Erythroblast (primary cell): ENCODE measurements at places on chromosomes 5 and 9.

DNA sequence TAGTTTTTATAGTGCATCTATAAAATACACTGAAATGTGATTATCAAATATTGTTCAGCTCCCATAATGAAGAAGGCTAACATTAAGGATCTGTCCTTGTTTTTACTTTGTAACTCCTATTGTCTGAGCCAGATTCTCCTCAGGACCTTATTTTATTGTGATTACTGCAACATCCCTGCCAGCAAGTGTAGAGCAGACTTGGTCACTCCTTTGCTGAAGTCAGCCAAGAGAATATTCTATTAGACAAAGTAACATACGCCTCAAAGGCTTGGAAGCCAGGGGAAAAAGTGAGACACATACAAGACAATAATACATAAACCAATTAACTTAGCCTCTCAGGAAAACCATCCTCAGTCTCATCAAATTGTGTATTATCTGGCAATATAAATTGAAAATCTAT is 269.6 kb downstream of the ARL15 start:
- DNase-seq: no peak

GRCh38 chr5:146781157-146781556 is 97.4 kb downstream of the PPP2R2B start:
- DNase-seq: no peak

GRCh38 chr9:103819936-103820335 is 274.2 kb upstream of the SMC2 start:
- no peak for DNase-seq

DNA sequence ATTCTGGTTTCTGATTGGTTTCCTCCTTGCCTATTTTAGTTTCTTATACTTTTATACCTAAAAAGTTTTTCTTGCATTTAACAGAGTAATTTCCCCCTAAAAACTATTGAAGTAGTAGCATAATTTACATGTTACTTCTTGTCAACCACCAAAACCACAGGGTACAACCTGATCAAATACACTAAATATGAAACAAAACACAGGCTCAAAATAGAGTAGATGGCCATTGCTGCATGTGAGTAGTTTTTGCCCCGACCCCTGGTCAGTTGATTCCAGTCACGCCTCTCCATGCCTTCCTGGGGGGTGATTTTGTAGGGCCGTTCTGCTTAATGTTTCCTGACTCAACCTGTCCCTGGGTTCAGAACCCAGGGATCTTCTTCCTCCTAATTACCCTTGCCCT is 101.8 kb downstream of the TLE4 start:
- no peak for DNase-seq

GRCh38 chr5:96896276-96896675 is 20.0 kb downstream of the ERAP2 start:
- no peak for DNase-seq

DNA sequence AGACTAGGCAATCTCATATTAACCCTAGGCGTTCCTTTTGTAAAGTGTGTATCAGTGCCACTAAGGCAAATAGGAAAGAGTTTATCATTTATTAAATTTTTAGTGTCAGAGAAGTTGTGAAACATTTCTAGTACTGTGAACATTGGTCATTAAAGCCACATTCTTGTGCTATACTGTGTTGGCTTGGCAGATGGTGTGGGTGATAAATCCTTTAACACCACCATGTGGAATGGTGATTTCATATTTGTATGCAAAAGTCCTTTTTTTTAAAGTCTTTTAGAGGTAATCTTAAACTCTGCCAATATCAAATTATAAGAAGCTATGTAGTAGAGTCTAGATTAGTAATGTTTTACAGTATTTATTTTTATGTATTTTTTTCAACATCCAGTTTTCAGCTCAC is 18.1 kb downstream of the SLC12A2 start:
- no peak for DNase-seq

DNA sequence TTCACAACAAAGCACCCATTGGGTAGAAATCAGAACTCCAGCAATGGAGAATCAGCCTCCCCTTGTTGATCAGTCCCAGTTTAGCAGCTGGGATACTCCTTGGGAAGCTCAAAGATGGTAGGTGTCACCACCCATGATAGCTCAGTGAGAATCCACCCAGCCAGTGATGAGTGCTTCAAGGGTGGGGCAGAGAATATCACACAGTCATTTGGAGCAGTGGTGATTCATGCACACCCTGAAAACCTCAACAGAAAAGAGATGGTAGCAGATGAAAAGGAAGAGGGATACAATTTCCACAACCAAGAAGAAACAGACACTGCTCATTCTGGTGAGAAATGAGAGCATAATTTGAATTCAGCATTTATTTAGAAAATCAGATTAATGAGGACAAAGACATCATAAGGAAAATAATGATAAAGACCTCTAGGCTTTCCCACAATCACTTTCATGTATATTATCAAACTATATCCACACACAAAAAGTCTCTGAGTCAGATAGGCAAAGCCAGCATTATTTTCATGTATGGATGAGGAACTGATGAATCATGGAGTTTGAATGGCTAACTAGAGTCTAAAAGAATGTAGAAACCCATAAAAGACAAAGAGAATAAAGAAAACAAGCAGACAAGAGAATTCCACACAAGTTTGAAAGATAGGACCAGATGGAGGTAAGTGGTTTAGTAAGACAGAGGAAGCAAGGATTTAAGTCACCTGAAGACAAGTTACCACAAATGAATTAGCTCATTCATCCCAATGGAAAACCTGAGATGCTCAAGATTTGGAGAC is 82.9 kb downstream of the FEM1C start:
- DNase-seq: peak; percentile 55

GRCh38 chr5:88419931-88420330 is 151.3 kb upstream of the TMEM161B start:
- no peak for DNase-seq

GRCh38 chr5:89396278-89396954 is 513.4 kb upstream of the MEF2C start:
- peak; percentile 1 for DNase-seq
